Fibroblast of mammary gland (primary cell): ENCODE measurements at places on chromosomes 3 and 15.

DNA sequence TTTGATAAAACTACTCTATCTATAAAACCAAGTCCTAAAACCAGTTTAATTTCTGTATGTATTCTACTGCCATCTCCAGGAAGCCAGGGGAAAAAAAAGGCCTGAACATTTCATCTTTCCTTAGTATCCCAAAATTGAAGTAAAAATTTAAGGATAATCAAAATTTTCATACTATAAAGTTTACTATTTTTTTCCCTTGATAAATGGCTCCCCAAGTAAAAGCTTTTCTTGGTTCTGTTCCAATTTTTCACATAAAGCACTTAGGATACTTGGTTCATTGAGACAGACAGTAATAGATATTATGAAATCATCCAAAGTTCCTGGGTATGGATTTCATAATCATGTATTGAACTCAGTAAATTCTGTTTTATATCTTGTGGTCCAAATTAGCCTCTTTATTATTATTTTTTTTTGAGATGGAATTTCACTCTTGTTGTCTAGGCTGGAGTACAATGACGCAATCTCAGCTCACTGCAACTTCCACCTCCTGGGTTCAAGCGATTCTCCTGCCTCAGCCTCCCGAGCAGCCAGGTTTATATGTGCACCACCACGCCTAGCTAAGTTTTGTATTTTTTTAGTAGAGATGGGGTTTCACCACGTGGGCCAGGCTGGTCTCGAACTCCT is 34.5 kb downstream of the ICE2 start:
- DNase-seq: peak; percentile 59

- DNase-seq: peak; percentile 81
Measured at GRCh38 chr15:99016680-99017321, 9.2 kb upstream of the PGPEP1L start.

DNA sequence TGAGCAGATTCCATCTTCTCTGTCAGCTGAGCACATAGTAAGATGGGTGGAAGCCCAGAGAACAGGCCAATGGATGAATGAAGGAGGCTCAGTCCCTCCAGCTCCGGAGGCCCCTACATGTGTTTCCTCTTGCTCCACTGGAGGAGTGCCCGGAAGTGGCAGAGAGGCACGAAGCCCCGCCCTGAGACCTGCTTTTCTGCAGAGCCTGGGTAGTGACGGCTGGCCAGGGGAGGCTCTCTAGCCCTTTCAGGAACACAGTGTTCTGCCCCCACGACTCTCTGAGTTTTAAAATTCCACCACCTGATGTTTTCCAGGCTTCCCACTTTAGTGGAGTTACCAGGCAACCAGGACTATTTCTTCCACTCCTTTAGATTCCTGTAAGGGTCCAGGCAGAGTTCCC is 149.4 kb upstream of the SLC6A11 start:
- no peak for DNase-seq

GRCh38 chr15:87669846-87670245 is 586.7 kb downstream of the NTRK3 start:
- no peak for DNase-seq

GRCh38 chr15:25378501-25378901 is 60.3 kb downstream of the UBE3A start:
- peak; percentile 10 for DNase-seq

DNA sequence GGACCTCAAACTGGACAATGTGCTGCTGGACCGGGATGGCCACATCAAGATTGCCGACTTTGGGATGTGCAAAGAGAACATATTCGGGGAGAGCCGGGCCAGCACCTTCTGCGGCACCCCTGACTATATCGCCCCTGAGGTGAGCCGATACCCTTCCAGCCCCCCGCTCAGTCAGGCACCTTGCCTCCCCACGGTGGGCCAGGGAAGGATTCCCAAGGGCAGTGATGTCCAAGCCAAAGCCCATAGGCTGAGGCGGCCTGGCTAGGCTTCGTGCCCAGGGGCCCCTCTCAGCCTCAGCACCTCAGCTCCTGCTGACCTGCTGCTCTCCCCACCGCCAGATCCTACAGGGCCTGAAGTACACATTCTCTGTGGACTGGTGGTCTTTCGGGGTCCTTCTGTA is 27.7 kb downstream of the PRKCD start:
- no peak for DNase-seq

GRCh38 chr15:64030123-64030522 is 16.2 kb downstream of the DAPK2 start:
- no peak for DNase-seq

GRCh38 chr15:44029940-44030568 is 165.0 kb downstream of the FRMD5 start:
- peak; percentile 52 for DNase-seq

DNA sequence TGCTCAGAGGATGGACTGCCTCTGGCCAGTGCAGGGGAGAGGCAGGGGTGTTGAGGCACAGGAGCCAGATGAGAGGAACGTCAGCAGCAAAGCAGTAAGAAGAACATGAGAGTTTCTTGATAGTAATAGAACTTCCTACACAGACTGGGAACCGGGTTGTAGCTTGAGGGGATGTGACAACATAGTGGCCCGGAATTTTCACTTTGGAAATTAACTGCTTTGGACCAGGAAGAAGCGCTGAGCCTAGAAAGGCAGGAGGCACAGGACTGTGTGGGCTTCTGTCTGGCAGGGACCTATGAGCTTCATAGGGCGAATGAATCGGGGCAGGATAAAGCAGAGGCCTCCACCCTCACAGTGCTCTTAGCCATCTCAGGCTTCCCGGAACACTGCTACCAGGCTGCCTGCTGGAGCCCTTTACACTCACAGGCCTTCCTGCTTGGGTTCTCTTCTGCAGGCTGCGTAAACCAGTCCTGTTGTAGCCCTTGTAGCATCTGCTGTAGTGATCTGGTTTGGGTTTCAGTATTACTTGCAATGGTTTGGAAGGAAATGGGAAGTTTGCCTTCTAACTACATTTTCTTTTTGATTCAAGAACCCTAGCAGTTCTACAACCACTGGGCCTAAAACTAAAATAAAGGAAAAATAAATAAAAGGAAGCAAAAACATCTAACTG is 3.3 kb upstream of the ADPGK start:
- no peak for DNase-seq

DNA sequence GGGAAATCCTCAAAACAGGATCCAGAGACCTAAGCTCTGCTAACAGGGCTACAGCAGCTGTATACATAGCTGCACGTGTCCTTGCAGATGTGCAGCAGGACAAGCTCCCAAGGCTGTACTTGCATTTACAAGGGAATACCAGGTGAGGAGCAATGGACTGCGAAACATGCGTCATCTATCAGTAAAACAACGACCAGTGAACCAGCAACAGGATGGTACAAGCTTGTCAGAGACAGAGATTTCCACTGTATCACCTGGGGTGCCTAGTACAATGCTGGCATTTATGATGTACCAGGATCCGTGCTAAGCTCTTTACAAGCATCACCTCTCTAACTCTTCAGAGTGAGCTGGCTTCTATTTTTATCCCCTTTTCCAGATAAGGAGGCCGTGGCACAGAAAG is 227.3 kb downstream of the FOXP1 start:
- DNase-seq: no peak

DNA sequence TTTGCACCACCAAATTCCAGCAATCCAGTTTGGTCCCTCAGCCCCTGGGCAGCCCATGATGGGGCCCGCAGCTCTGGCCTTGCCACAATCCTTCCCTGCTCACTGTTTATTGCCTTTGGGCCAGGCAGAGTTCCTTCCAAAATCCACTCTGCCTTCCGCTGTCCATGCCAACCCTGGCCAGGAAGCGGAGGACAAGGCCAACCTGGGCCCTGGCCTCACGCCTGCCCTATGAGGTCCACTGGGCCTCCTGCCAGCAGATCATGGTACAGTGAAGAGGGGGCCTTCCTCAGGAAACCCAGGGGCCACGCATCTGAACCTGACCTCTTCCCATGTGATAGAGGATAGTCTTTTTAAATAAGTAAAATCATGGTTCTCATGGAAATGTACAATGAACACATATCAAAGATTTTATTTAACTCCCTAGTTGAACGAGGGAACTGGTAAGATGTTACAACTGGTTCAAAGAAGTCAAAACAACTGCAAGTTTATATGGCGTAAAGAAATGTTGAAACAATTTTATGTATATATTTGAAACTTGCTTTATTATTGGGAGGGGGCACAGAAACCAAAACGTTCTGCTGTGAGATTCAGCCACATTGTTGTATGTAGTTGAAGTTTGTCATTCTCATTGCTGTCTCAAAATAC is 95.8 kb upstream of the TNFAIP8L3 start:
- DNase-seq: no peak

DNA sequence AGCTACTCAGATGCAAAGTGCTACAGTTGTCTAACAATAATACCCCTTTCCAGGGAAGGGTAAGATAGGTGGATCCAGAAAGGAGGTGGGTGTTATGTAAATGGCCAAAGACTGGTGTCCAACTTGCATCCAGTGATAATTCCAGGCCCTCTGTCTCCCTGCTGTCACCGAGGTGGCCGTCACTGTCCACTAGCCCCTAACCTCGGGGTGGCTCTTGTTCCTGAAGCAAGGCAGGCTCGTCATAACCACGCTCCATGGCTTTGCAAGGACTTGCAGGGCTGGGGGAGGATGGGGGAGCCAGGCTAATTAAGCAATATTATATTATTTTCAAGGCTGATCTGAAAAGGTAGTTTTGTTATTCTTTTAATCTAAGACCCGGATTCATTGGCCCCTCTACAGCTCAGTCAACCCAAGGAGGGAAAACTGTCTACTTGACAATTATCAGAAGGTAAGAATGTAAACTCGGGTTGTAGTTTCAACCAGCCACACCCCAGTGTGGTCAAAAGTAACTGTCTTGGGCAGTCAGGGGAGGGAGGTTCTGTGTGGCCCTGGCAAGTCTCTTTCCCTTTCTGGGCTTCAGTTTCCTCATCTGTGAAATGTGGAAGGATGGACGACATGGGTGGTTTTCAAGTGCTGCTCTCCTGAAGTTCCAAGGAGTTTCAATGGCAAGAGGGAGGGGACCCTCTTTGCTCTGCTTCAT is 220.1 kb upstream of the BHLHE40 start:
- no peak for DNase-seq

DNA sequence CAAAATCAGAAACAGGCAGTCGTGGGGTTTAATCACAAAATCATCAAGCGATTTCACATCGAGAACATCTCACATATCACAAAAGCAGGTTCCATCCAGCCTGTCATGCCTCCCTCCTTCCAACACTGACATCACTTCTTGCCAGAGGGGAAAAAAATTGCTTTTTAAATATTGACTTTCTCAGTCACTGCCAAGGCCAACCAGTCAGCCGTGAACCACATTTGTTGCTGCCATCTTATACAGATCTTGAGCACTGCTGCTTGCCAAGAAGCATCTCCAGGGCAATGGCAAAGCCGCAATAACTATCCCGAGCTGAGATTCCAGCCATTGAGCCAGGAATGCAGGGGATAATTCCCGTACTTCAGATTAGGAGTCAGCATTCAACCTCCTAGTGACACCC is 174.6 kb downstream of the ANXA2 start:
- no peak for DNase-seq
